NCI-H510A treated with DMSO at 0.1 percent for 48 hours (cell line): ENCODE measurements at places on chromosomes 4 and X.

DNA sequence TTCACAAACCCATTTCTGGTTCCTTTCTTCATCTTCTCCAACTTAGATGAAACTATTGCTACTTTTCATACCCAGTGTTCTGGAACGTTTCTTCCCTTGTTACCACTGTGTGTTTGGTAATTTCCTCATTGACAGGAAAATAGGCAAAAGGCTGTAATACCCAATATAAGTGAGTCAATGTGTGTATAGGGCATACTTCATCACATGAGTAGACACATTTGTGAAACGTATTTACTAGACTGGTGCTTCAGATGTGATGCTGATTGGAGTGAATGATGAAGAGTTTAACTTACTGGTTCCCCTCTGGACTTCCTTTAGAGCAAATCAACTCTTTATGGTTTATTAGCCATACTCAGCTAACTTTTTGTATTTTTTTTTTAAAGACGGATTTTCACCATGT is 195.1 kb upstream of the ATP6AP2 start:
- no peak for DNase-seq

DNA sequence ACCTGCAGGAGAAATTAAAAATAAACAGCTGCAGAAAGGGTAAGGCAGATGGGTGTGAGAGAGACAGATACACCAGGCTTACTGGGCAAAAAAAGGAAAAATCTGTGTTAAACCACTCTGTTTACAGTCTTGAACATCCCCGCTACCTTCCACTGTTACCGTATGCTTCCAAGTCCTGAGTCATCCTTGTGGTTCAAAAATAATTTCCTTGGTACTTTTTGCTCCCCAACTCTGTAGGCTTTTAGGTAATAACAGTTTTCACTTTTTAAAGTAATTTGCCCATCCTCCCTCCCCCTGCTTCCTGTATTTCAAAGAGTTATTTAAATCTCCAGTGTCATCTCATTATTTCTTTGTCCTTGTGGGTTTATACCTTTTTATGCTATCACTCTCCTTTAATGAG is 210.1 kb upstream of the FAT4 start:
- DNase-seq, result no peak

DNA sequence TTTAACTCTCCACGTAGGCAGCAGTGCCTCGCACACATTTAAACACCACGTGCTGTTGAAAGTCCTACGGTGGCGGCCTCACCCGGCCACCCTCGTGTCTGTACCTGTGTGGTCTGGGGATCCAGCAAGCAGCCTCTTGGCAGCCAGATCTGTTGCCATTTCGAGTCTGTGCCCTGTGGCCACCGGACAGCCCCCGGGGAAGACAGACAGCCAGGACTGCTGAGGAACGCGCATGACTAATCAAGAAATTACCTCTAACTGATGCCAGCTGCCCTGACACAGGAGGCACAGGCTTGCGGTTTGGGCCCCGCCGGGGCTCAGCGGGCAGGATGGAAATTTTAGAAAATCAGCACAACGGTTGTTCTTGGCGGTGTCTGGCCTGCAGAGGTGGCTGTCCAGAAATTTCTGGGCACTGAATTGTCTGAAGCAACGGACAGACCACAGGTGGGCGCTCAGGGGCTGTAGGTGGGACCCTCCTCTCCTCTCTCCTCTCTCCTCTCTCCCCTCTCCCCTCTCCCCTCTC is 15.6 kb upstream of the ASMTL start:
- DNase-seq, result no peak

DNA sequence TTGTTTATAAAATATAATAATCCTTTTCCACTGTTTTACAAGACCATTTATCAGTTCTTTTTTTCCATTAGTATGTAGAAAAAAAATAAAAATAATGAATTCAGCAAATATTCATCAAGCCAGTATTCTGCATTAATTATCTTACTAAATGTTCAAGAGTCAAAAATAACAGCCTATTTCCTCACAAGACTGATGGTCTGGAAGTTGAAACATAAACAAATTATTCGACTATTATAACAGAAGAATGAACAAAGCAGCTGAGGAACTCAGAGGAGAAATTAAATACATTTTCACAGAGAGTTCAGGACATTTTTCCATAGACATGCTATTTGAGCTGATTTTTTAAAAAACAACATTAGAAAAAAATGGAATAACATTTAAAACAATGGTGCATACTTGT is 2594.8 kb downstream of the ARAP2 start:
- DNase-seq, result no peak

- no peak for DNase-seq
Observed at GRCh38 chrX:19658030-19658429, 142.7 kb upstream of the MAP3K15 start.
